Occipital lobe (tissue), 3 donors: ENCODE measurements at places on chromosomes 16 and 17. TPM values are rescaled to one million over a fixed set of nuclear protein-coding genes. Genes with fewer than 3 reads are reported as not detected.

DNA sequence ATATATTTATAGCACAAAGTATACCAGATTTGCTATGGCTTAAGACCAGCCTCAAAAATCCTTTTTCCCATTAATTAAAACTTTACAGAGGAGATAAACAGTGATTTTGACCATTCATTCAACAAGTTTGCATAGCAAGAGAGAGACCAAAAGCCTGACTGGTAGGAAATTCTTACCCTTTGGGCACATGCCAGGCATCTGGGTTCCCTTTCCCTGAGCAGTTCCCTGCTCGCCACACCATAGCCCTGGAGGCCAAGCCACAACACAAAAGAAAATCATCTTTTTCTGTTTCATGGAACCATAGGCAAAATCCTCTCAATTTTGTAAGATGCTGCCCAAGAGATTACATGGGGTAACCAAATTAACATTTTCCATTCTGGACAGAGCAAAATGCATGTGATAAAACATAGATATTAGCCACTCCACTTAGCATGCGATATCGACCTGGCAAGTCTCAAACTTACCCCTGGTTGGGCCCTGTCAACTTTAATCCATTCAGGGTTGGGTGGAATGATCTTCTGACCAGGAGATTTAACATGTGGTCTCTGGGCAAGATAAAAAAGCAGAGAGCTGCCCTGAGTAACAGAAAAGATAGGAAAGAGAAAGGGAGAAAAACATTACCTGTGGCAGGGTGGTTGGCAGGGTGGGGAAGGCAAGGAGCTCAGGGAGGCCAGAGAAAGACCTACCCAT is 57.6 kb upstream of the B4GALNT2 start:
- no peak for DNase-seq

DNA sequence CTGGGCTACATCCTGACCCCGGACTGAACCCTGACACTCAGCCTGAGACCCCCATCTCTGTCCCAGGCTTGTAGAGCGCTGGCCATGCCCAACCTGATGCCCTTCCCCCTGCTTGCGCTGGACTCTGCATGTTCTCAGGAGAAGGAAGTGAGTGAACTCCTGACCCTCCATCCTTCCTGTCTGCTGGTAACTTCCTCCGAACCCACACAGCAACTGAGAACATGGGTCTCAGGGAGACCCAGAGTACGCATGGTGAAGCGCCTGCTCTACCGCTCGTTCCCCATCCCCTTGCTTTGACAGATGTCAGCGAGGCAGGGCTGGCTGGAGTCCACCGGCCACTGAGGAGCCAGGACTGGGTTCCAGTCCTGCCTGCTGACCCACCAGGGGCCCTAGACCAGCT is 6.1 kb downstream of the CAMKK1 start:
- no peak for DNase-seq

Gene FBXW10
- total RNA-seq, result 0.47 TPM

DNA sequence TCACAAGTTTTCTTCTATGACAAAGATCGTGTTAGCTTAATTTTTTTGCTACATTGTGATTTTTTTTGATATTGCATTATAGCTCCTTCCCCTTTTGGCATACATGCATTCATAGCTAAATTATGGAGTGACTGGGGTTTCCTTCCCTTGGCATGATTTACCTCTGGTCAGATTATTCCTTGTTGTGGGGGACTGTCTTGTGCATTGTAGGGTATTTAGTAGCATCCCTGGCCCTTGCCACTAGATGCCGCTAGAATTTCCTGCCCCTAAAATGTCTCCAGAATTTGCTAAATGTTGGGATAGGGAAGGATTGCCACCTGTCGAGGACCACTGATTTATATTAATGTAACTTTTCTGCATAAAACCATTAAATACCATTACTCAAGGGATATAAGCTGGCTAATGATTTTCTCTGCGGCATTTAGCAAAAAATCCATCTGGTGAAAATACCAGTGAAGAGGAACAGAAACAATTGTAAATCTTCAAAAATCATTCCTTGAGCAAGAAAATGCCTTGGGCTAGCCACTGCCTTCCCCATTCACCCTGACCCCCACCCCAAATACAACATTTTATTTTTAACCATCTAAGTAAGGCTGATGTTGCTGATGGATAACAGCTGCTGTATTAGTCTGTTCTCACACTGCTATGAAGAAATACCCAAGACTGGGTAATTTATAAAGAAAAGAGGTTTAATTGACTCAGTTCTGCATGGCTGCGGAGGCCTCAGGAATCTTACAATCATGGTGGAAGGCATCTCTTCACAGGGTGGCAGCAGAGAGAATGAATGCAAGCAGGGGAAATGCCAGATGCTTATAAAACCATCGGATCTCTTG is 195.2 kb downstream of the MAP2K6 start:
- DNase-seq, result no peak

Gene CRHR1
- total RNA-seq, result 6.6 TPM

Gene CDT1
- total RNA-seq, result 1.6 TPM
